CD4-positive, alpha-beta T cell treated with Interleukin-6 at 100 ng/mL for 8 hours (primary cell): ENCODE measurements at places on chromosomes 13 and 19.

- DNase-seq: no peak
Measured at GRCh38 chr19:33718651-33719254, 77.9 kb upstream of the KCTD15 start.

- no peak for DNase-seq
Measured at GRCh38 chr13:74682746-74683145, 548.5 kb upstream of the KLF12 start.

DNA sequence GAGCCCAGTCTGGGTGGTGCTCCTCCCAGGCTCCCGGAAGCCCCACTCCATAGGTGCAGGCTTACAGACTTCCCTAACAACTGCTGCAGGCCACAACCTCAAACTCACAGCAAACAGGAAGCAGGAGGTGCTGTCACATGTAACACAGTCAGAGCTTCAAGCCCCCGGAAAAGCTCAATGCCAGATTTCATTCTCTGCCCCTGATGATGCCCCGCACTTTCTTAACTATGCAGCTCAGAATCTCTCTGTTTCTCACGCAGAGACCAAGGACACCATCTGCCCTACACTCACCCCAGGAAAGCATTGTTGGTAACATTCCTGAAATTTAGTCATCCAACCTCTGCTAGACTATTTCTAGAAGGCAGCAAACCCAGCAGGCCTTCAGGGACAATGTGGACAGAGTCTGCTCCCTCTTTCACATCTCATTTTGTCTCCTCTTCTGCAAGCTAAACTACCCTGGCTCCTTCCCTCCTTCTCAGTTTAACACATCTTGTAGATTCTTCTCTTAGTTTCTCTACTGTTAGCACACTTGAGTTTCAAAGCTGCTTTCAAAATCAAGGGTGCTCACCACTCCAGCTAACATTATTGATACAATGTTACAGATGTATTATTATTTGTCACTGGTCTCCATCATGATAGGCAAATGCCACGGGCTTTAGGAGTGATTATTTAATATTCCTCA is 162.5 kb downstream of the KCTD12 start:
- peak; percentile 17 for DNase-seq

DNA sequence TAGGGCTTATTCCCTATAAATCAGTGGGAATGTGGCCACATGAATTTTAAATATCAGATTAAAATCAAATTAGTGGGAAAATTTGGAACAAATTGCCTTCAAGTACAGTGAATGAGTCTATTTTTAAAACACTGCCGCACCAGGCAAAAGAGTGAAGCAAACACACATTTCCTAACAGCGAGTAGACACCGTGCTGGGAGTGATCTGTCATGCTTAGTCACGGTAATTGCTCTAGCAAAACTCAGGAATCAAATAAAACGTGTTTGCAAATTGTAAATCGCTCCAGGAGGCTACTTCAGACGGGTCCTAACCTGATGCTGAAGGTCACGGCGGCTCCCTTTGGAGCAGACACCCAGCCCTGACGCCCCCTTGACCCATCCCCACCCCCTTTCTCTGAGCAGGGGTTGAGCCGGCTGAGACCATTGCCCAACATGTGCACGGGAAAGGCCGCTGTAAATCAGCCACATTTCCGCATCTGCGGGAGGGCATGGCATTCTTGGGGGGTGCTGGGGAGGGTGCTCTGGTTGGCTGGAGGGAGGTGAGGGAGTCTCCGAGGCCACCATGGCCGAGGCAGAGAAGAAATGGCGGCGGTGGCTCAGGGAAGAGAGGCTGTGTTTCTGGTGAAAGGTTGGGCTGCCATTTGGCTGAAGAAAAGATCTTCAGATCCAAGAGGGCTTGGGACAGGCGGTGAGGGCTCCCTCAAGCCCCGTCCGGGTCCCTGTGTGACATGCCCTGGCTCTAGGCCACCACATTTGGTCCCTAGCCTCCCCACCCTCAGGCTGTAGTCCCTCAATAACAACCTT is 8.9 kb downstream of the CEBPA start:
- no peak for DNase-seq

- no peak for DNase-seq
Measured at GRCh38 chr13:27496536-27497273, 46.3 kb upstream of the MTIF3 start.

GRCh38 chr13:90105276-90105675 is 1242.2 kb upstream of the MIR17HG start:
- DNase-seq: no peak

DNA sequence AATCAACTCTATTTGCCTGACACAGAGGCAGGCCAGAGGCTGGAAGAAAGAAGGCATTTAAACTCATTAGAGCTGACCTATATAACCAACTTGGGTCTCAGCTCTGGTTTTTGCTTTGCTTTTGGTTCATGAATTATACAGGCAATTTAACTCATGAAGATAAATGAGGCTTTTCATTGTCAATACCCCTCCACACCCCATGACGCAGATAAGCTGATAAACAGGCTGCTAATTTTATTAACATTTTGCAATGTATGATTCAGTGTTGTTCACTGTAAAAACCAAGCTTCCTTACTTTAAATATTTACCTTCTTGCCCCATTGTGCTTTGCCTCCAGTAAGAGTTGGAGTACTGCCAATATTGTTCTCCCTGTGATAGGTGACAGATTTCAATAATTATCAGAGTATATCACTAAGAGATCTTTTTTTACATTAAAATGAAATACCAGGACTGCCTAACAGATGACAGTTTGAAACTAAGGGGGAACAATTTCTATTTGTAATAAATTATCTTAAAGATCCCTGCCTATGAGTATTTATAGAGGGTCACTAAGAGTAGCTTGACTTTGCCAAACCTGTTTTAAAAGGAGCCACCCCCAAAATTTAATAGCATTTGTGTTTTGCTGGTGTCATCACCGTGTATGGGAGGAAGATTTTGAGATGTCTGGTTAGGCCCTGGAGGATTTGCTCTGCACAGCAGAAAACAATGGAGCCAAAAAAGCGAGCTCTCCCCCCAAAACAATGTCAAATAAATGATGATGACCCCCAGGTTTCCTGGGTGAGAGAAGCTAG is 472.7 kb upstream of the NBEA start:
- no peak for DNase-seq

- DNase-seq: no peak
Measured at GRCh38 chr13:61927648-61928047, 512.0 kb upstream of the PCDH20 start.

DNA sequence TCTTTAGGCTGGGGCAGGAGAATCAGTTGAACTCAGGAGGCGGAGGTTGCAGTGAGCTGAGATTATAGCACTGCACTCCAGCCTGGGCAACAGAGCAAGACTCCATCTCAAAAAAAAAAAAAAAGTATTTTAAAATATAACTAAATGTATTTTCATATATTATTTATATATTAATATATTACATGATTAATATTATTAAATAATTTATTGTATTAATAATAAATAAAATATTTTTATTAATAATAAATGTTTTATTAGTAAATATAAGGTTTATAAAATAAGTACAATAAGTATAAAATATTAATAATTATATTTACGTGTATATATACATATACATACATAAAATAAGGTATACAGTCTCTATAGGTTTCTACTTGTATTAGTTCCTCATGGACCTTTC is 56.8 kb downstream of the SKA3 start:
- no peak for DNase-seq

GRCh38 chr19:870963-871401 is 11.5 kb downstream of the CFD start:
- DNase-seq: no peak

- no peak for DNase-seq
Measured at GRCh38 chr19:12648088-12648487, 18.5 kb downstream of the MAN2B1 start.

DNA sequence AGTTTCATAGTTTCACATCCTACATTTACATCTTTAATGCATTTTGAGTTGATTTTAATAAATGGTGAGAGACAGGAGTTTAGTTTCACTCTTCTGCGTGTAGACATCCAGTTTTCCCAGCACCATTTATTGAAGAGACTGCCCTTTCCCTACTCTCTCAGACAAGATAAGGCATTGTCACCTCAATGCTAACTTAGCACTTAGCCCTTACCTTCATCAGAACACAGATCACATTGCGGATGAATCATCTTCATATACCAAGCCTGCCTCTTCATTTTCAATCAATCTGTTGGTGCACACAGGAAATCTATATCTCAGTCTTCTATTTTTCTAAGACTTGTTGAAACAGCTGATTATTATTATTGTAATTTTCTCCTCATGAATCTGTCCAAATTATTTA is 396.6 kb upstream of the NBEA start:
- DNase-seq: no peak

- DNase-seq: no peak
Measured at GRCh38 chr13:59547950-59548349, 615.8 kb downstream of the DIAPH3 start.
